ENCODE measurements at places on chromosomes 4 and X.

GRCh38 chrX:2387614-2388239 is 113.0 kb downstream of the DHRSX start:
- no peak for DNase-seq

- no peak for DNase-seq
These were observed 108.1 kb downstream of the MID1 start for GRCh38 chrX:10512258-10512657.

DNA sequence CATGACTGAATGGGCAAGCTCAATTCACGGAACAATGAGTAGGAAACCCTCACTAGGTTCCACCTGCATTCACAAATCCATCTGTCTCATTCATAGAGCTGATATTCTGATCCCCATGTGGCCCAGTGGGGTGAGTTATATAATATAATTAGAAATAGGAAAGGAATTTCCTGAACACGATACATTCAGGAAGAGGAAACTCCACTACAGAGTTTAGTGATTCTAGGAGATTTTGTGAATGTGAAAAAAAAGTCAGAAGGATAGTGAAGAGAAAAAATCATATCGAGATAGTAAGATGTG is 471.2 kb downstream of the GASK1B start:
- no peak for DNase-seq

DNA sequence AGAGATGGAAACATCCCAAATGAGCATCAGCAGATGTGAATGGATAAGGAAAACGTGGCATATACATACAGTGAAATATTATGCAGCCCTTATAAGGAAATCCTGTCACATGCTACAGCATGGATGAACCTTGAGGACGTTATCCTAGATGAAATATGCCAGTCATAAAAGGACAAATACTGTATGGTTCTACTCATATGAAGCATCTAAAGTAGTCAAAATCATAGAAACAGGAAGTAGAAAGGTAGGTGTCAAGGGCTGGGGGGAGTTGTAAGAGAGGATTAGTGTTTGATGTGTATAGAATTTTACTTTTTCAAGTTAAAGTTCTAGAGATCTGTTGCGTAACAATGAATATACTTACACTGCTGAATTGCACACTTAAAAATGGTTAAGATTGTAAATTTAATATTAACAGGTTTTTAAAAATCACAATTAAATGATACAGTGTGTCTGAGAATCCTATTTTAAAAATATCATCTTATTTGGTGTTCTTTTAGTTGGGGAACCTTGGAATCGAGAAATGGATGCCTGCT is 58.5 kb downstream of the KDM6A start:
- DNase-seq = no peak

GRCh38 chr4:36477861-36478260 is 196.4 kb downstream of the DTHD1 start:
- no peak for DNase-seq

GRCh38 chr4:125833-126232 is 1.5 kb downstream of the ZNF718 start:
- DNase-seq = no peak

GRCh38 chrX:136215559-136215958 is 35.6 kb downstream of the MAP7D3 start:
- DNase-seq = no peak

DNA sequence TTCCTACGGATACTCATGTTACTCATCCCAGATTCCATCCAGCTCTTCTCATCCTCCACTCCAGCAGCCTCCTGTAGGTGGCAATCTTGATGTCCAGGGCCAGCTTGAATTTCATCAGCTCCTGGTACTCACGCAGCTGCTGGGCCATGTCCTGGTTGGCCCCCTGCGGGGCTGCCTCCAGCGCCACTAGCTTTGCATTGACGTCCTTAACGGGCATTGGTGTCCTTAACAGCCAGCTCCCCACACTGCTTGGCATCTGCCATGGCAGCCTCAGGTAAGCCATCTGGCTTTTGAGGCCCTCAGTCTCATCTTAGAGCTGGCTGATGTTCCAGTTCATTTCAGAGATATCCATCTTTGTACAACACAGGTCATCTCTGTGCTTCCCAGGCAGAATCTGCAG is 223.7 kb downstream of the FGF13 start:
- no peak for DNase-seq

GRCh38 chr4:107658400-107659336 is 61.4 kb downstream of the PAPSS1 start:
- DNase-seq = no peak

- no peak for DNase-seq
These were observed 92.2 kb downstream of the TBL1X start for GRCh38 chrX:9557091-9557490.

DNA sequence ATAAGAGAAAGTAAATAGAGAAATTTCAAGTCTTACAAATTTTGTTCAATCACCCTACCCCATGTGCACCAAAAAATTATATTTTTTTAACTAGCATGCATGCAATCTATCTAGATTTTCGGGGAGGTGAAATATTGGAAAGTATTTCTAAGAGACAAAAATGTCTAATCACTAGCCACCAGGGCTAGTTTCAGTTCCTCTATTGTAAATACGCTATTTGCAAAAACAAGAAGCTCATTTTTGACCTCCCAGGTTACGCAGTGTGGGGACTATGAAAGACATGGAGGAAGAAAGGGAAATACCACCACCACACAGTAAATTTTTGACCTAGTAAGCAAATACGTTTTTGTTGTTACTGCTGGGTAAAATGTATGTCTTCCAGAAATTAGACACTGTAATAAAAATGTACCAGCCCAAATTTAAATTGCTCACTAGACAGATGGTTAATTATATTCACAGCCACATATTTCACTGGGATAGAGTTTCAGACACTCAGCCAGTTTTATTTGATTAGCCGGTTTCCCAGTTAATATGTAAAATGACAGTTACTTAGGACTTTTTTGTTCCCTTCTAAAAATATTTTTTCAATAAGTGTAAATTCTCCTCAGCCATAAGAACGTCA is 2.2 kb downstream of the NEXMIF start:
- DNase-seq = no peak

GRCh38 chr4:86443495-86443894 is 83.6 kb upstream of the MAPK10 start:
- no peak for DNase-seq

DNA sequence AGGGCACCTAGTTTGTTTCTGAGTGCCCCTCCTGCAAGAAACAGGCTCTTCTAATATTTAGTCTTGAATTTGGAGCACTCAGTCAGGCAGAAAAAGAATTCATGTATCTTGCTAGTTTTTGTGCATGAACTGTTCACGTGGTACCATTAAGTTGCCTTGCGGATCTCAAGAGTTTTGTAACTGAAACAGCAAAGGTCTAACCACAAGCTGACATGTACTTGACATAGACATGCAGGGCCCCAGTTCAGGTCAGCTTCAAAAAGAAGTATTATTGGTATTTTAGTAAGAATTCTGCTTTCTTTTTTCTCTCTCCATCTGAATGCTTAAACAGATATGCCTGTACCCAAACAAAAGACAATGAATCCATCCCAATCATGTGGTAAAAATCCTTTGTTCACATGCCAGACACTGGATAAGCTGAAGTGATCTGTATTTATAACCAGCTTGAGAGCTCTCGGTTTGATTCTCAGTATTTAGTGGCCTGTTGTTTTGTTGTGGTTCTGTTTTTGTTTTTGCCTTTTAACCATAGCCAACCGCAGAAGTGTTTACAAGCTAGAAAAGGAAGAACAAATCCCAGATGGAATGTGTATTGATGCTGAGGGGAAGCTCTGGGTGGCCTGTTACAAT is 13.0 kb downstream of the RGN start:
- DNase-seq = no peak

- DNase-seq = no peak
These were observed 49.3 kb downstream of the APELA start for GRCh38 chr4:164926301-164926700.

DNA sequence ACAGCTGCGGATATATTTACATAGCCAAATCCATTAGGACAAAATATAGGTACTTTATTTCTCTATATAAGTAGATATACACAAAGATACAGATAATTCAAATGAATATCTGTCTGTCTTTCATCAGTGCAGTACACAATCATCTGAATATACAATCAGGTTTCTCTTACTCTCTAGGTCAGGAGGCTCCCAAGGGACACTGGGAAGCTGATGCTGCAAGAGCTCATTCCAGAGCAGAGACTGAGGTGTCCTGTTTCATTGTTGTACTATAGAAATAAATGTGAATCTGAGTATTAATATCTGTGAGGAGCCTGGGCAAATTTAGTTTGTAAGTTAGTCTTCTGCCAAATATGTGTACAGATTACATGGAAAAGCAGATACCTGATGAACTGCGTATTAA is 4.2 kb downstream of the TLL1 start:
- no peak for DNase-seq

GRCh38 chrX:131617182-131617581 is 73.3 kb downstream of the OR13H1 start:
- no peak for DNase-seq

GRCh38 chr4:704198-704891 is 1.3 kb upstream of the PCGF3 start:
- no peak for DNase-seq

GRCh38 chr4:172352356-172352755 is 539.2 kb downstream of the GALNTL6 start:
- no peak for DNase-seq

DNA sequence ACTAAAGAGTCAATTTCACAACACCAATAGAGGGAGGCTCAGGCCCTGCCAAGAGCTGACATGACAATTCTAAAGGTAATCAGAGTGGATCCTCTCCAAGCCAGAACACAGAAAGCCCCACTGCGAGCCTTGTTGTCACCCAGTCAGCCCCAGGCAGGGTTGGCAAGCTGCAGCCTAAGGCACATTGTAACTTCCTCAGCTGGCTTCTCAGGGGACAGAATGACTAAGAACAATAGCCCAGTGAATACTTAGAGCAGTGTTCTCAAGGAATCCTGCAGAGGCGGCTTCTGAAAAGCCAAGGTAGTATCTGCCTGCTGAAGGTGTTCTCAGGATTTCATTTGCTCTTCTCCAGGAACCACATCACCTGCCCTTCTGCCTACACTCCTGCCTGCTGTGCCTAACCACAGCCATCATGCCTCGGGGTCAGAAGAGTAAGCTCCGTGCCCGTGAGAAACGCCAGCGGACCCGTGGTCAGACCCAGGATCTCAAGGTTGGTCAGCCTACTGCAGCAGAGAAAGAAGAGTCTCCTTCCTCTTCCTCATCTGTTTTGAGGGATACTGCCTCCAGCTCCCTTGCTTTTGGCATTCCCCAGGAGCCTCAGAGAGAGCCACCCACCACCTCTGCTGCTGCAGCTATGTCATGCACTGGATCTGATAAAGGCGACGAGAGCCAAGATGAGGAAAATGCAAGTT is at the start of gene MAGEB4:
MAGEB4 (plus strand) TSS at position 277 of the 692 bp plus-strand sequence; CDS start at position 413, 136 bp downstream.
- no peak for DNase-seq

DNA sequence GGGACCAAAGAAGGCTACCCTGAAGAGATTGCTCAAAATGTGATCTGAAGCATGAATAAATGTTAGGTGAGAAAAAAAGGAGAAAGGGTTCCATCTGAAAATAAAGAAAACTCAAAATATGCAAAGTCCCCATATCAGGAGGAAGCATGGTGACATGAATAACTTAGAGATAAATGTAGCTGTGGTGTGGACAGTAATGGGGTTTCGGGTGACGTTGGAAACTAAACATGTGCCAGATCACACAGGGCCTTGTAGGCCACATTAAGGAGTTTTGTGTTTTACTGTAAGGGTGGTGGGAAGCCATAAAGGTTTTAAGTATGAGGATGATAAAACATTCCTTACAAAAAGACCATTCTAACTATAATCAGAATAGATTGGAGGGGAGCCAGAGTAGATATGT is 40.3 kb upstream of the ACSL4 start:
- DNase-seq = no peak

GRCh38 chrX:38796946-38797345 is 4.3 kb upstream of the MID1IP1 start:
- no peak for DNase-seq

DNA sequence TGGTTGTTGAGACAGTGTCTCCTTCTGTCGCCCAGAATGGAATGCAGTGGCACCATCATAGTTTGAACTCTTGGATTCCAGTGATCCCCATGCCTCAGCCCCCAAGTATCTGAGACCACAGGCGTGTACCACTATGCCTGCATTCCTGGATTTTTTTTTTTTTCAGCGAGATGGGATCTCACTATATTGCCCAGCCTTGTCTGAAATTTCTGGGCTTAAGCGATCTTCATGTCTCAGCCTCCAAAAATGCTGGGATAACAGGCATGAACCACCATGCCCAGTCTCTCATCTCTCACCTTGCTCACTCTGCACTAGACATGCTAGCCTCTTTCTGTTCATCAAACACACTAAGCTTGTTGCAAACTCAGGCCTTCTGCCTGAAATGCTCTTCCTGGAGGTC is 104.1 kb downstream of the UBE2K start:
- DNase-seq = no peak
